Right atrium auricular region (tissue), 2 donors: ENCODE measurements at places on chromosomes 11 and 22.

GRCh38 chr22:25563761-25564319, 635 bp upstream of the GRK3 start:
- DNase-seq, result no peak

GRCh38 chr11:62841361-62842170, 2.2 kb upstream of the WDR74 start:
- peak; percentile 92 for DNase-seq

- no peak for DNase-seq
Observed at GRCh38 chr11:78377625-78378418, 39.8 kb downstream of the GAB2 start.

- no peak for DNase-seq
Observed at GRCh38 chr11:130629039-130629438, 180.6 kb downstream of the ADAMTS15 start.

- DNase-seq, result no peak
Observed at GRCh38 chr11:78878631-78879030, 304.0 kb upstream of the NARS2 start.

DNA sequence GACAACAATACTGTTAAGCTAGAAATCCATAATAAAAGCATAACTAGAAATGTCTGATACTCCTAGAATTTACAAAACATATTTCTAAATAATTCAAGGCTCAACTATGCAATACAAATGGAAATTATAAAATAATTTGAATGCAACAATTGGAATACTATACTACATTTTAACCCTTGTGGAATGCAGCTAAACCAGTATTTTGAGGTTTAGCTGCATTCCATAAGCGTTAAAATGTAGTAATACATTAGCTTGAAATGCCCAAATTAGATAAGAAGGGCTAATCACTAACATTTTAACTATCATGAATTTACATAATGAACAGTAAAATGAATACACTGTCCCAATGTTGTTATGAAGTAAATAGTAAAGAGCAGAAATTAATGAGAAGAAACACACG, 617.2 kb upstream of the CHORDC1 start:
- no peak for DNase-seq

GRCh38 chr11:57378186-57378585, 2.8 kb downstream of the PRG3 start:
- DNase-seq, result no peak

DNA sequence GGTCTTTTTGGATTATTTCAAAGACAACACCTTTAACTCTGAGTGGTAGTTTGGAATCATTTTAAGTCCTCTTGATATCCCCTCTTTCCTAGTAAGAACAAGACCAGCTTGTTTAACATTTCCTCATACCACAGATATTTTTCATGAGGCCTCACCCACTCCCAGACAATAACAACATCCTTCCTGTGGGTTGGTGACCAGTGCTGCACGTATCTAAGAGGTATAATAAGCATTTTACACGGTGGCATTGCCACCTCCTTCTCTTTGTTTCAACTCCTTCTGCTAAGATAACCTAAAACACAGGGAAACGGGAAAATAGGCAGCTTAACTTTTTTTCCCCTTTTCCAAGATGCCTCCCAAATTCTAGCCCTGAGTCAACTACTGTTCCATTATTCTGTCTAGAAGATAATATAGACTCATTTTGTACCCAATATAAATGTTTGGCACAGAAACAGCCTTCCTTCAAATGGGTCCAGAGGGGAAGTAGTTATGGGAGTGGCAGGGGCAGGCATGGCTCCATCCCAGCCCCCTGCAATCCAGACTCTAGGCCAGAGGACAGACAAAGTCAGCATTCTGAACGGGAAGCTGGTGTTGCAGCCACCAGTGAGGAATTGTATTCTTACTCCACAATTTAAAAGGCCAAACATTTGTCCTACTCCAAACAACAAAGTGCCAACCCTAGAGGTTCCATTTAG, 28.5 kb downstream of the MAML2 start:
- DNase-seq, result no peak

DNA sequence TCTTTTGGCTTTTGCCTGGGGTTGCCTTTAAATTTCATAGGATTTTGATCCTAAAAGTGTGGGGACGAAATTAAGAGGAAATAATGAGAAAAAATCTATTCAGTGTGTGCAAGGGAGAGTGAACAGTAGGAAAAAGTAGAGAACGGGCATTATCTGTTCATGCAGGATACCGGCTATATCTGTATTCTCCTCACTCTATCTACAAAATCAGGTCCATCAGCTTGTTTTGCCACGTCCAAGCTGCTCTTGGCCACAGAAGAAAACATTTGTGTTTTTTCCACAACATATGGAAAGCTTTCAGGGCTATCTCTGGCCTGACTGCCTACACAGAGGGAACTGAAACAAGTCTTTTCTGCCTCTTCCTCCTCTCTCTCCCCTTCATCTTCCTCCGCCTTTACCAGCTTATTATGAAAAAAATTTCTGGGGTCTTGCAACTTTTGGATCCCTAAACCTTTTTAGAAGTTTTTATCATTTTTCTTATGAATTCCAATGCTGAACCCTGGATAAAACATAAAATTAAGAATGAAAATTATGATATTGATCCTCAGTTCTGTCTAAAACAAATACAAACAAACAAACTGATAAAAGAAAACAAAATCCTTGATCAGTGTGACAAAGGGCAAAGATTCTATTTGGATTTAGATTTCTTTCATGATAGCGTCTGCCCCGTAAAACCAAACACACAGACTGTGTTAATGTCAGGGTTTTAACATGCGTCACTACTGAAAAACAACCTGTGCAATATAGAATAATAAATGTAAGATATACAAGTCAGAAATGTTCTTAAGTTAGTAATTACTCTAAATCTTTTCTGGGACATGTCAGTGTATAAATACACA, 219.7 kb downstream of the CNTN5 start:
- DNase-seq, result no peak
